GM20000 (cell line): ENCODE measurements at places on chromosomes 4 and X.
A peak's percentile ranks its signal among the peaks of the same experiment; 100 is the strongest.

DNA sequence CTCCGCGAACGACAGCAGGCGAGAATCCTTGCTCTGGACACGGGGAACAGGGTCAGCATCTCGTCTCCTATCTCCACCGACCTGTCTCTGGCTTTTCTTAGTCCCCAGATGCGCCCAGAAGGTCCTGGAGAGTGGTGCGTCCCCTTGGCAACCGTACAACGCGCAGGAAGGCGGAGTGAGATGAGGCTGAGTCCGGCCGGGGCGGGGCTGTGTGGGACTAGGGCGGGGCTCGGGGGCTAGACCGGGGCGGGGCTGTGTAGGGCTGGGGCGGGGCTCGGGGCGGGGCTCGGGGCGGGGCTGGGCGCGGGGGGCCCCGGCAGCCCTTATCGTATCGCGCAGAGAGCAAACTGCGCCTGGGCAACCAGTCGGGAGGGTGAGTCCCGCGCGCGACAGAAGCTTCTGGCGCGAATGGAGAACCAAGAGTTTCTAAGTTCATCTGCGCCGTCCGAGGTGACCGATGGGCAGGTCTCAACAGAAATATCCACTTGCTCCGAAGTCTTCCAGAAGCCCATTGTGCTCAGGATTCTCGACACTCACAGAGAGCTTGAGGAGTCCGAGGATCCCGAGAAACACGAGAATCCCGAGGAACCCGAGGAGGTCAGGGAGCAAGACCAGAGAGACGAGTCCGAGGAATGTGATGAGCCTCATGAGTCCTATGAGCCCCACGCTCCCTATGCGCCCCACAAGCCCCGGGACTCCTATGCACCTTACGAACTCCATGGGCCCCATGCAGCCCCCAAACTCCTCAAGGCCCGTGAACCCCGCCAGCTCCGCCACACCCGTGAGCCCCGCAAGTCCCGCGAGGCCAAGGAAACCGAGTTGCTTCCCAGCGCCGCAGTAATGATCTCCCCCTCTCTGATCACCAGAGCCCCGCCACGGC is 24.9 kb downstream of the ARL9 start:
- DNase-seq = peak; percentile 88

DNA sequence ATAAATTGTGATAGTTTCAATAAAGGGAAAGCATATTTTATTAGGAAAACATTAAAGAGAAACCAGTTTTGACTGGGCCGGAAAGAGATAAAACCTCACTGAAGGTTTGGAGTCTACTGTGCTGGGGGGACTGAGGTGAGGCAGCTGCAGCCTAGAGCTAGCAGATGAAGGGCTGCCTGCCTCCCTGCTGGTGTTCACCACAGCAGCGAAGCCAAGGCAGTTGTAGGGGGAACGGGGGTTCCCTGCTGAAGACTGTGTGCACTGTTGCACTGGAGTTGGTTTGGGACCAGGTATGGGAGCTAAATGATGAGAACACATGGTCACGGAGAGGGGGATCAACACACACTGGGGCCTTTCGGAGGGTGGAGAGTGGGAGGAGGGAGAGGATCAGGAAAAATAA is 546.5 kb upstream of the SMIM31 start:
- DNase-seq = no peak

GRCh38 chrX:69066021-69066757 is 99.1 kb downstream of the PJA1 start:
- DNase-seq = no peak

DNA sequence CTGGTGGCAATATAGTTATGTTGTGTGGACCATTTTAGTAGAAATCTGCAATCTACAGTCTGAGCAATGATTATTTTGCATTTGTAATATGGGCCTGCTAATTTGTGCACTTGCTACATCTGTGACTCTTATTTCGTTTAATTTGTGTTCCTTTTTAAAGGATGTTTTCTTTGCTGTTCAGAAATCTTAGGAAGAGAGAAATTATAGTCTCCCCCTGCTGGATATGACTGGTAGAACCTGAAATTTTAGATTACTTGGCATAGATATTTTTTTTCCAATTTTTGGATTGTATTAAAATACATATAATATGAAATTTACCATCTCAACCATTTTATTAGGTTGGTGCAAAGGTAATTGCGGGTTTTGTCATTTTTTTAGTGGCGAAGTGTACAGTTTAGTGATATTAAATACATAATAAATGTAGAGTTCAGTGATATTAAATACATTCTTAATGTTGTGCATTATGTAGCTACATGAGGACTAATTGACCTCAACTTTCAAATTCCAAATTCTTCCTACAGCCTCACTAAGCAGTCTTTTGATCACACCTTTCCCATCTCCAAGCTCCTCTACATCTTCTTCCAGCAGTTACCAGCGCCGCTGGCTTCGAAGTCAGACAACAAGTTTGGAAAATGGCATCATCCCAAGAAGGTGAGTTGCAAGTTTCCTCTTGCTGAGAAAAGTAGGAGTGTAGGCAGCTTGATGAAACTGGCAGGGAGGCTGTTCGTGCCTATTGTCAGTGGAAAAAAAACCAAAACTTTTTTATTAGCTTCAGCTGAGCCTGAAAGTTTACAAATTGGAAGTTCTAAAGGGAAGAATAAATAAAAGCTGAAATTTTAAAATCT is 82.2 kb downstream of the FNIP2 start:
- DNase-seq = peak; percentile 17

- DNase-seq = peak; percentile 26
Measured at GRCh38 chr4:102586002-102586643, 85.0 kb downstream of the NFKB1 start.

DNA sequence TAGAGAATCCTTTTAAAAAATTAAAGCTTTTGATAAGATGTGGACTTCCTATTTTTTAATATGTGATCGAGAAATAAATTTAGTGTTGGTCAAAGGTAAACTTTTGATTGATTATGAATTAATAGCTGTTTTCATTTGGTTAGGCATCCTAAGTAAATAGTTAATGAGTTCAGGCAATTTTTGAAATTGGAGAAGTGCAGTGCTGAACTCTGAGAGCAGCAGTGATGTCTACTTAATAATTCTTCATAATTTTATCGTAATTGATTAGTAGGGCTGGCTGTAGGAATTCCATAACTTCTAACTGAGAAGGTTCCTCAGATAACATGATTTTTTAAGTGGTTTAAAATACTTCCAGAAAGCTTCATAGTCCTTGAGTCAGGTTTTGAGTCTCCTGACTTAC is 1.5 kb downstream of the MND1 start:
- DNase-seq = no peak

GRCh38 chrX:153647461-153648357 is 706 bp downstream of the DUSP9 start:
- DNase-seq = peak; percentile 25

- DNase-seq = peak; percentile 36
Measured at GRCh38 chrX:150984169-150984824, 1.2 kb downstream of the HMGB3 start.

GRCh38 chr4:59671037-59671436 is 1529.1 kb upstream of the ADGRL3 start:
- no peak for DNase-seq

- DNase-seq = no peak
Measured at GRCh38 chr4:118587946-118588345, 97.2 kb upstream of the METTL14 start.

GRCh38 chr4:26839534-26839951 is 21.1 kb upstream of the STIM2 start:
- no peak for DNase-seq

GRCh38 chr4:25624616-25625015 is 31.0 kb upstream of the SLC34A2 start:
- no peak for DNase-seq

- peak; percentile 87 for DNase-seq
Measured at GRCh38 chr4:183505611-183506388, 942 bp downstream of the ING2 start.

GRCh38 chrX:134747006-134747405 is 88.7 kb upstream of the PLAC1 start:
- no peak for DNase-seq

DNA sequence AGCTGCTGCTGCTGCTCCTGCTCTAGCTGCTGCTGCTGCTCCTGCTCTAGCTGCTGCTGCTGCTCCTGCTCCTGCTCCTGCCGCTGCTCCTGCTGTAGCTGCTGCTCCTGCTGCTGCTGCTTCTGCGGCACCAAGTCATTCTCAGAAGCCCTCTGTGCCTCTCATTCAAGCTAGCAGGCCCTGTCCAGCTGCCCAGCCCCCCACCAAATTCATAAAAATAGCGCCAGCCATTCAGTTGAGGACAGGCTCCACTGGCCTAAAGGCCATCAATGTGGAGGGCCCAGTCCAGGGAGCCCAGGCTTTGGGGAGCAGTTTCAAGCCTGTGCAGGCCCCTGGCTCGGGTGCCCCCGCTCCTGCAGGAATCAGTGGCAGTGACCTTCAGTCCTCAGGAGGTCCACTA is 3.9 kb downstream of the SUPT20HL1 start:
- no peak for DNase-seq

DNA sequence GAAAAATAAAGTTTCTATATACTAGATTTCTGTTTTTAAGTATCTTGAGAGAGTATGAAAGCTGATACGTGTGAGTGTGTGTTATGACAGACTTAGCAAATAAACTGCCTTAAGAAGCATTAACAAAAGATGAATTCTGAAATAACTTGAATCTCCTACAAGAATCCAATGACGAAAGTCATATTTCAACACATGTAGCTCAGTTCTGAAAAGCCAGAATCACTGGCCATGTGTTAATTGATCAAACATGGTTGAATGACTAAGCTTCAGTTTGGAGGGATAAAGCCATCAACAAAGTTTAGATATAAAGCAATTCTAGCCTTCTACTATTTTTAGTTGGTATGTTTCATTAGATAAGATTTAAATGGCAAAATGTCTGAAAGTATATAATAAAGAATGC is 88.5 kb upstream of the ETNPPL start:
- DNase-seq = no peak

GRCh38 chr4:26077756-26078155 is 163.7 kb downstream of the SMIM20 start:
- DNase-seq = no peak

- DNase-seq = peak; percentile 35
Measured at GRCh38 chr4:83548151-83548905, 12.4 kb downstream of the GPAT3 start.

- DNase-seq = no peak
Measured at GRCh38 chr4:139826426-139826825, 160.8 kb downstream of the MGST2 start.

GRCh38 chr4:123939621-123940020 is 543.0 kb downstream of the SPRY1 start:
- no peak for DNase-seq

- no peak for DNase-seq
Measured at GRCh38 chr4:77232653-77233052, 75.6 kb downstream of the CCNG2 start.

GRCh38 chr4:89024051-89024675 is 32.8 kb downstream of the FAM13A start:
- peak; percentile 50 for DNase-seq

DNA sequence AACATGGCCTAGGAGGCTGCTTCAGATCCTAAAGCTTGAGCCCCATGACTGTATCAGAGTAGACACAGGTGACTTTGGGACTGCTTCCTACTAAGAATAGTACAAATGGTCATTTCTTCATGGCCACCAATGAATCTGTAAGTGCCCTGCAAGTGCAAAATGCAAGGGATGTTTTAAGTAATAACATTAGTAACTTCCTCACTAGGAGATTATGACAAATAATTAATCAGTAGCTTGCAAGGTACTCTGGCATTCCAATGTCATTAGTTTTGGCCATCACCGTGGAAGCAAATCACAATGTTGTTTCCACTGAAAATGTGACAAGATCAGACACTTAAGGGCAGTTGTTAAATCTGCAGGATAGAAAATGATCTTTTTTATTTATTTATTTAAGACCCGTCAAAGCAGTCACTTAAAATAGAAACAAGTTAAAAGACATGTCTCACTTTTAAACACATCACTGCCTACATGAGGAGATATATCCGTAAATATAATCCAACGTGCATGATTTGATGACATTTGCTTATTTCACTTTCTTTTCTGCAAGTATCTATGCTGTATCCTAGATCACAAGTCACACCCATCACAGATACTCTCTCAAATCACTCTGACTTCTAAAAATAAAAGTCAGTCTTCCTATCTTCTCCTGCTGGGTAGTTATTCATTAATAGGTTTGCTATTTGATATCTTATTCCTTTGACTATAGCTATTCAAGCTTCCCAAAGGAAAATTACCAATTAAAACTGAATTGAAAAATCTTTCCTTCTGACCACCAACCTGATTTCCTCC is 400.6 kb downstream of the IL15 start:
- no peak for DNase-seq

- DNase-seq = no peak
Measured at GRCh38 chrX:148929686-148930085, 429.3 kb downstream of the AFF2 start.

GRCh38 chr4:174037049-174037448 is 246.4 kb downstream of the FBXO8 start:
- no peak for DNase-seq

GRCh38 chrX:150262456-150262855 is 100.7 kb upstream of the MAMLD1 start:
- DNase-seq = no peak

- no peak for DNase-seq
Measured at GRCh38 chr4:112173593-112174558, 28.6 kb downstream of the FAM241A start.

DNA sequence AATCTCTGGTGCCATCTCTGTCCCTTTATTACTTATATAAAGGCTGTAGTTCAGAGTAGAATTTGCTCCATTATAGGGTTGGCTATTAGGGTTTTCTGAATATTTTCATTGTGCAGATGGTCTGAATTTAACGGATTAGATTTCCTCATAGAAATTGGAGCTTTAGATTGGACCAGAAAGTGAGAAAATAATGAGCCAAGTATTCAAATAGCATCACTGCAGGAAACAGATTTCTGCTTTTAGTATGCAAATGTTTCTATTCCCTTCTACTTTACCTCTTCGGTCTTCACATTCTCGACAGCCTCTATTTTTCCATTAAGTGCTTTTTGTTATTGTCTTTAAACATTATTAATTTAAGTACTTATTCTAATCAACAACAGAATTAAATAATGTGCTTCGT is 55.4 kb downstream of the TRIM2 start:
- no peak for DNase-seq

- no peak for DNase-seq
Measured at GRCh38 chr4:163196926-163197480, 30.3 kb upstream of the NAF1 start.

- DNase-seq = peak; percentile 48
Measured at GRCh38 chr4:120065974-120066516, 603 bp downstream of the MAD2L1 start.

GRCh38 chr4:138910914-138911336 is 104.7 kb upstream of the NOCT start:
- DNase-seq = no peak

GRCh38 chr4:24003926-24004325 is 114.1 kb upstream of the PPARGC1A start:
- DNase-seq = no peak

- DNase-seq = no peak
Measured at GRCh38 chr4:93030670-93031069, 726.9 kb downstream of the GRID2 start.

GRCh38 chr4:151703401-151703800 is 57.4 kb downstream of the GATB start:
- no peak for DNase-seq

DNA sequence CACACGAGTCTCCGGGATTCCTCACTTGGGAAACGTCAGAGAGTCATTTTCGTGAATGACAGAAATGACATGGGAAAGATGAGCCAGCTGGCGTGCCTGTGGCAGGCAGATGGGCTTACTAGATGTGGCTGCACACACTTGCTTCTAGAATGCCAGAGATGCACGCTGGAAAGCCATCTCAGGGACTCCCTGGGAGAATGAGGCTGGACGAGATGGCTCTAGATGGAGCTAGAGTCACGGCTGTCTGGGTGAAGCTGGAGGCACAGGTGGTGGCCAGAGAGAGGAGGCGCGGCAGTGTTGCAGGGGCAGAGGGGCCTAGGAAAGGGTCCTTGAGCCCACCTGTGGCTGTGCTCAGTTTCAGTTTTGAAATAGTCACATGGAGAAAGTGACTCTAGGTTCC is 26.0 kb downstream of the TKTL1 start:
- DNase-seq = peak; percentile 21
